ENCODE measurements at places on chromosomes 1 and 21.

DNA sequence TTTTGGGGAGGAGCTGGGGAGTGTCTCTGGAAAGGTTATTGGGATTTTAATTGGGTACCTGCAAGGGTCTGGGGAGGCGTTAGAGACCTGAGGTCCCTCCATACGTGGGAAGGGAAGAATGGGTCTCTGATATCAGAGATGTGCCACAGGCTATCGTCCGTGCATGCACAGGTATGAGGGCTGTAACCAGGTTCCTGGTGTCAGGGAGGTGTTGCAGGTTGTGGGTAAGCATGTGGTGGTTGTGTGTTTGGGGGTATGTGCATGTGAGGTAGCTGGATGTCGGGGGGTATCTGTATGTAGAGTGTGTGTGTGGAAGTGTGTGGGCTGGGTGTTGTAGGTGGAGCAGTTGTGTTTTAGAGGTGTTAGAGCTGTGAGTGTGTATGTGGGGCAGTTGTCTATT lies 8.3 kb downstream of the AHDC1 start:
- no peak for DNase-seq

- no peak for DNase-seq
These were observed at the start of gene KCNE1 for GRCh38 chr21:34511787-34512455. KCNE1 (minus strand) TSS chr21:34512210; CDS start chr21:34449634, 62,576 bp downstream.

DNA sequence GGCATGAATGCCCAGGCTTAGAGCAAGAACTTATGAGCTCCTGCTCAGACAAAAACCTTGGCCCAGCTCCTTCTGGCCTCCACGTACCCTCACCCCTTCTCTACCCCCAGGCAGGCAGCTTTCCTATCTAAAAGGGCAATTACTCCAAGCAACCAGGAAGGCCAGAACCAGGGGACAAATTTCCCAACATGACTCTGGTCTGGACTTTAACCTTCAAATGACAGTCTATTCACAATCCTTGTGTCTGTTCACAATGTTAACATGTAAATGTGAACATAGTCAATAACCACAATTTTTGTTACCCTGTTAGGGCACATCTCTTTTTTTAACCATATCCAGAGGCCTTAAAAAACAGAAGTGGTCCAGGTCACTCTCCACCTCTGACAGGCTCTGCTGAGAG lies 64.4 kb upstream of the LAPTM5 start:
- DNase-seq, result no peak

DNA sequence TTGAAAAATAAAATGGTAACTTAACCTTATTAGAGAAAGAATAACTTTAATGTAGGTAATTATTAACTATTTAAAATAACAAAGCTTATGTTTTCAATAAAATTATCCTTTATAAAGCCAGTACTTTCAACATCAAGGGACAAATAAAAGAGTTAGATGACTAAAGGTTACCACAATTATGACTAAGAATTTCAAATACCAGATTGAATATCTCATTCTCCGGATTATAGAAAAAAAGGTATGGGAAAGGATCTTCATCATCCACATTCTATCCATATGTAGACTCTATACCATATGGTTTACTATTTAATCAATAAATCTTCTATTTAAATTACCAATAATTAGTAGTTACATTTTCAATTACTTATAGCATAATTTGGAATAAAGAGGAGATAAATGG lies 62.8 kb downstream of the TOR3A start:
- DNase-seq, result no peak

DNA sequence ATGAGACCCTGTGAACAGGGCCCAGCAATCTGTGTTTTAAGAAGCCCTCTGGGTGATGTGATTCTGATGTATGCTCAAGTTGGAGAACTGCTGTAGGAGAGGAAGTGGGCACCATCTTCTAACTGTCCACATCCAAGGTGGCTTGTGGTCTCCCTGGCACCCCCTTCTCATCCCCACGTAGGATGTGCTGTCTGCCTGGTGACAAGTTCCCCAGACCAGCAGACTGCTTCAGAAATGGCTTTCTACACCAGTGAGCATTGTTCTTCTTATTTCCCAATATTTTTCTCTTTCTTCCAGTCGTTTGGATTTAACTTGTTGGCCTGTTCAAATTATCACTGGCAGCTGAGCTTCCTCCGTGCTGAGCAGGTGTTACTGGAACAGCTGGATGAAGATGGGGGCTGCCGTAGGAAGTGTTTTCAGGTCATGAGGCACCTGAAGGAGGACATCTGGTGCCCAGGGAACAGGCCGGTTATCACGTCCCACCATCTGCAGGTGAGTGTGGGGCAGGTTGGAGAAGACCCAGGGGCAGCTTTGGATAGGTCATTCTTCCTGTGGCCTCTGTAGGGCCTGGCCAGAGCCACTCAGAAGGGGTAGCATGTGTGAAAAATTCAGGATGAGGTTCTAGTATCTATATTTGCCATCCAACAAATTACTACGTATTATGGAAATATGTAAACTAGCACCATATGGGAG lies 16.8 kb downstream of the MAB21L3 start:
- no peak for DNase-seq

DNA sequence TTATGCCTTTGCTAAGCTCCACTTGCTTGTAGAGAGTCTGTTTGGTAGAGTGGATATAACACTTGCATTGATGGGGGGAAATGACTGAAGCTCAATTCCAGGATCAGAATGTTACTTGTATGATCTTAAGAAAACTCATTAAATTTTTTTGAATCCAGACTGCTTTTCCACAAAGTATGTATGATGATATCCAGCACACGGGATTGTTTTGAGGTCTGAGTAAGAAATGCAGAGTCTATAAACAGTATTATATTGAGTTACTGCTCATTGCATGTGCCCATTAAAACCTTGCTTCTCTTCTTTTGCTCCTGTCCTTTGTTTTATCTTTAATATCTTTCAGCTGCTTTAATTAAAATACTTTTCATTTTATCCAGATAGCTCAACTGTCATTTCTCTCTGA lies 570.4 kb upstream of the ZRANB2 start:
- no peak for DNase-seq

DNA sequence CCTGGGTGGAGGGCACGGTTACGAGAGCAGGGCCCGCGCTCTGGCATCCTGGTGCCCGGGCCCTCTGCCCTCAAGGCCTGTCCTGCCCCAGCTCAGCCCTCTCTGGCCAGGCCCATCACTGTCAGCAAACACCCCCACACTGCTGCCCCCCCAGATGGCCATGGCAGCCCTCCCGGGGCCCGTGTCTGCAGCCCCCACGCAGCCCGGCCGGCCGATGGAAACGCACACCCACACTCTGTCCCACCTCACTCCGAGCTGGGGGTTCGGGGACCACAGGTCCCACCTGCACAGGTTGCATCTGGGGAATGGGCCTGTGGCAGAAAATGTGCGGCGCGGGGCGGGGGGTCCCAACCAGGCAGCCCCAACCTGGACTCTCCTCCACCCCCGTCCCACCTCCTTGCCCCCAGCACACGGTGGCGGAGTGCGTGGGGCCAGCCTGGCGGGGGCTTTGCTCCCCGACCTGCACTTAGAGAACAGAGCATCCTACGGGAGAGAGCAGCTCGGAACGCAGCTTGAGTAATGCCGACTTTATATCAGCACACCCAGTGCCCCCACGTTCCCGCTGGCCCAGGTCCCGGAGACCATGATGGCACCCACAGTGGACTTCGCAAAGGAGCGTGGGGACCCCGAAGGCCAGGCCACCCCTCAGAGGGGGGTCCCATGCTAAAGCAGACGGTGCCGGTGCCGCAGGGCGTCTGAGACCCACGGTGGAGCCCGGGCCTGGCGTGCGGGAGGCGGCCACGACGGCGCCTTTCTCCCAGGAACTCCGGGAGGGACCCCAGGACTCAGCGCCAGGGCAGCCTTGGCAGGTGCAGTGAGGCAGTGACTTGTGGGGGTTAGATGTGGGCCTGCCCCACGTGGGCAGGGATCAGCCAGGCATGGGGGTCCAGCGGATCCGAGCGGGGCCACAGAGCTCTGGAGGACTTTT lies 7.5 kb upstream of the RNF223 start:
- no peak for DNase-seq

GRCh38 chr1:9181990-9182783 lies 52.4 kb upstream of the H6PD start:
- no peak for DNase-seq

DNA sequence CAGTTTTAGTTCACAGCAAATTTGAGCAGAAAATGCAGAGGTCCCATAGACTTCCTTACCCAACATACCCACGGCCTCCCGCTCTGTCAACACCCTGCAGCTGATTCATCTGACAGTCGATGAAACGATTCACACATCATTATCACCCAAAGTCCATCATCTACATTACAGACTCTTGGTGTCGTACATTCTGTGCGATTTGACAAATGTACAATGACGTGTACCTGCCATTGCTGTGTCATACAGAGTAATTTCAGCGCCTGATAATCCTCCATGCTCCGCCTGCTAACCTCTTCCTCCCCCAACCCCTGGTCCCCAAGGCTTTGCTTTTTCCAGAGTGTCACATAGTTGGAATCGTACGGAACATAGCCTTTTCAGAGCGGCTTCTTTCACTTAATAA lies 94.7 kb upstream of the SLC25A33 start:
- DNase-seq, result no peak

- no peak for DNase-seq
These were observed 322.4 kb downstream of the SETD4 start for GRCh38 chr21:35737899-35738346.

GRCh38 chr1:212567638-212568037 lies 40.9 kb upstream of the ATF3 start:
- no peak for DNase-seq

DNA sequence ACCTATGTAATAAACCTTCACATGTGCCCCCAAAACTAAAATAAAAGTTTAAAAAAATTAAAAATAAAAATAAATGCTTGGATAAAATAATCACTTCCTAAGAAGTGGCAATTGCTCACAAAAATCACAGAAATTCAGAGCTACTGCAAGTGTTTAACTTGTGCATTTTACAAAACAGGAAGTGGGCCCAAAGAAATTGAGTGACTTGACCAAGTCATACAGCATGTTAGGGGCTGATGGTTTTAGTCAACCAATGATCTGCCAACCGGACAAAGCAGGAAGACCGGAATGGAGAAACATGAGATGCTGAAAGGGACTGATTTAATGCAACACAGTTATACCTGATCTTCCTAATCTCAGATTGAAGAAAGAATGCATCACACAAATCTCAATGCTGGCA lies 96.5 kb downstream of the SMYD2 start:
- DNase-seq, result no peak

GRCh38 chr1:147246910-147247655 lies 4.6 kb downstream of the CHD1L start:
- no peak for DNase-seq

GRCh38 chr1:1151306-1151705 lies 22.4 kb upstream of the TTLL10 start:
- DNase-seq, result no peak

GRCh38 chr21:32562426-32562825 lies 22.9 kb downstream of the TCP10L start:
- no peak for DNase-seq

DNA sequence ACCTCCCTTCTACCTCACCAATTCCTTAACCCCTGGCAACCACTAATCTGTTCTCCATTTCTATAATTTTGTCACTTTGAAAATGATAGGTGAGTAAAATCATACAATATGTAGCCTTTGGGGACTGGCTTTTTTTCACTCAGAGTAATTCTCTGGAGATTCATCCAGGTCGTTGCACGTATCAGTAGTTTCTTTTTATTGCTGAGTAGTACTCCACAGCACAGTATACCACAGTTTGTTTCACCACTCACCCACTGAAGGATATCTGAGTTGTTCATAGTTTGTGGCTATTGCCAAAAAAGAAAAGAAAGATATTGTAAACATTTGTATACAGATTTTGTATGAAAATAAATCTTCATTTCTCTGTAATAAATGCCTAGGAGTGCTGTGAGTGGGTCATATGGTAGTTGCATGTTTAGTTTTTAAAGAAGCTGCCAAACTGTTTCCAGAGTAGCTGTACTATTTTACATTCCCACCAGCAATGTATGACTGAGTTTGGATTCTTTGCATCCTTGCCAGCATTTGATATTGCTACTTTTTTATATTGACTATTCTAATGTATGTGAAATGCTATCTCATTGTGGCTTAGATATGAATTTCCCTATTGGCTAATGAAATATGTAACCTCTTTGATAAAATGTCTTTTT lies 3.7 kb downstream of the CHD1L start:
- DNase-seq, result no peak

DNA sequence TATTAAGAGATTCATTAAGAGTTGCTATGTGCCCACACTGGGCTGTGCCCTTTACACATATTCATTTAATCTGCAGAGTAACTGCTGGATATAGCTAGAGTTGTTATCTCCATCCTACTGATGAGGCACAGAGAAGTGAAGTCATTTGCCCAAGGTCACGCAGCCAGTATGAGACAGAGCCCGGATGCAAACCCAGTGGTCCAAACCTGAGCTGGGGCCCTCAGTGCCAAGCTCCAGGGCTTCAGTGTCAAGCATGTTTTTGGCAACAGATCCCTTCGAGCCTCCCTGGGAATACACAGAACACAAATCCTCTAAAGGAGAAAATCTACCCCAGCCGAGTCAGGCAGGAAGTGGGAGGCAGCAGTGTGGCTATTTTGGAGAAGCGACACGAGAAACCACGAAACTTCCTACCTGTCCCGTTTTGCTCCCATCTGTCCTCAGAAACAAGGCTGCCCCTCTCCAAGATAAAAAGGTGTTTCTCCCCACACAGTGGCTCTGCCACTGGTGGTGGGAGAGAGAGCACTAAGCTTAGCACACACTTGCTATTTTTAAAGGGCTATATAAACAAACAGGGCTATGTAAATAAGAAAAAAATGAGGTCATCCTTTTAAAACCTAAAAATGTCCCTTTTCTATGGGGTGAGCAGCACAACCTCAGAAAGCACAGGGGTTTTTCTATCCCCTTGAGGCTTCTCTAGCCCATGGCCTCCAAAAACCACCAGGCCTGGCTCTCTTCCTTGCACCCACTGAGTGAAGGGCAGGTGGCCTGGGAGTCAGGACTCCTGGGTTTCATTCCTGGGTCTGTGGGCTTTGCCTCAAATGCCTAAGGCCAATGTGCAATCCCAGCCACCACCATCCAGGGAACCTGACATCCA lies 138.6 kb upstream of the EDN2 start:
- DNase-seq, result no peak

DNA sequence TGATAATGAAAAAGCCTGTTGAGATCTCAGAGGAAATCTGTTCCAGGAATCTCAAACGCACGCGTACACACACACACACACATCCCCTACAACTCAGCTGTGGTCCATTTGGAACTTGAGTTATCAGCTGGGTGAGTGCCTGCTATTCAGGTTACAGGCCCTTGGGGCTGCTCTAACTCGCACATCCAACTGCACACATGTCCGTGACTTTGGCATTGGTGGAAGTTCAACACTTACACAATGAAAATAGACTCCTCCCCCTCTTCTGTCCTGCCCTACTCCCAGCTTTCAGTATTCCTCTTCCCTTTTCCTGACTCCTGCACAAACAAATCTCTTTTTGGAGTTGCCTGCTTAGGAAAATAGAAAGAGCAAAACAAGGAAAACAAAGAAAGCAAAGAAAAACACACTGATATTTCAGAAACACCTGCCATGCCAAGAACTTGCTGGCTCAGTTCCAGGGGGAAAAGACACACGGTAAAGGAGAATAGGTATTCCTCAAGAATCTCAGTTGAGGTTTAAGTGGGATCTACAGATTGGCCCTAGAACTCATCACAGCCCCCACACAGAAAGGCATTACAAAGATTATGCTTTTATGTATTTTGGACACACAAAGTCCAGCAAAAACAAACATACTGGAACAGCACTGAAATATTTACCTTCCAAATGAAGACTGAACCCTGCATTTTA lies 140.9 kb downstream of the TGFBR3 start:
- no peak for DNase-seq
